ENCODE measurements at places on chromosomes 4 and X.

DNA sequence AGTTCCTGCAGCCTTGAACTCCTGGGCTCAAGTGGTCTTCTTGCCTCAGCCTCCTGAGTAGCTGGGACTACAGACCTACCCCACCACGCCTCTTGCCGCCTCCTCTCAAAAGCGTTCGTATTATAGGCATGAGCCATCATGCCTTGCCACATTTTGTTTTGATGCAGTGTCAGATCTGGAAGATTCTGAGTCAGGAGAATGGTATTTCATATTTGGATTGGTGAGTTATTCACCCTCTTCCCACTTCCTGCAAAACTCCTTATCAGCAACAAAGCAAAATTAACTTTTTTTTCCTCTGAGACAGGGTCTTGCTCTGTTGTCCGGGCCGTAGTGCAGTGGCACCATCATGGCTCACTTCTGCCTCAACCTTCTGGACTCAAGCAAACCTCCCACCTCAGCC lies 29.6 kb downstream of the REST start:
- DNase-seq, result no peak

- no peak for DNase-seq
These were observed 237 bp downstream of the ANKRD17 start for GRCh38 chr4:73258436-73258685.

DNA sequence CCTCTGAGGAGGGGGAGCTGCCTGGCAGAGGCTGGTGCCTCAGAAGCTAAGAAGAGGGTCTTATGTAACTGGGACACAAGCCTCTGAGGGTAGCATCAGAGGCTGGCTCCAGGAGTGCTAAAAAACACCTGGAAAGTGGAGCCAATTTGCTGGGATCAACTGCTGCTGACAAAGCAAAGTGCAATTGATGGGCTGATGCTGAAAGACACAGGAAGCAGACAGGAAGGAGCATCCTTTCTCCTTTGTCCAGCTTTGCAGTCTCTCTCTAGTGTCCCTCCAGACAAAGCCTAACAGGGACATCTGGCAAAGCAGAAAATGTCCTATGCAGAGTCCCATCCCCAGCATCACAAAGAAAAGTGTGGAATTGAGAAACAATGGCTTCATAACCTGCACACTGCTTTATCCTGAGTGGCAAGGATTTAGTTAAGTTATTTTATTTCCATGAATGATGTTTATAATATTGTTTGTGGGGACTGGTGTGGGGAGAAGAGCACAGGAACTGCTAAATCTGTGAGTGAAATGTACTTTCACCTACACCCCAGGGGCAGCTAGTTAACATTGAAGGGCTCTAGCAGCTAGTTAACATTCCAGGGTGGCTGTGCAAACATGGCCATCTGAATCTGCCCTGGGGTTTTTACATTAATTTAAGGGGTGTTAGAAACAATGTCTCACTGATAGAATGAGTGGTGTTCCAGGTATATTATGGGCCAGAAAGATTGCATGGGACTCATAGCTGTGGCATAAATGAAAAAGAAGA lies 25.6 kb upstream of the MBTPS2 start:
- DNase-seq, result no peak

GRCh38 chrX:49153467-49153866 lies 9.1 kb upstream of the MAGIX start:
- no peak for DNase-seq

DNA sequence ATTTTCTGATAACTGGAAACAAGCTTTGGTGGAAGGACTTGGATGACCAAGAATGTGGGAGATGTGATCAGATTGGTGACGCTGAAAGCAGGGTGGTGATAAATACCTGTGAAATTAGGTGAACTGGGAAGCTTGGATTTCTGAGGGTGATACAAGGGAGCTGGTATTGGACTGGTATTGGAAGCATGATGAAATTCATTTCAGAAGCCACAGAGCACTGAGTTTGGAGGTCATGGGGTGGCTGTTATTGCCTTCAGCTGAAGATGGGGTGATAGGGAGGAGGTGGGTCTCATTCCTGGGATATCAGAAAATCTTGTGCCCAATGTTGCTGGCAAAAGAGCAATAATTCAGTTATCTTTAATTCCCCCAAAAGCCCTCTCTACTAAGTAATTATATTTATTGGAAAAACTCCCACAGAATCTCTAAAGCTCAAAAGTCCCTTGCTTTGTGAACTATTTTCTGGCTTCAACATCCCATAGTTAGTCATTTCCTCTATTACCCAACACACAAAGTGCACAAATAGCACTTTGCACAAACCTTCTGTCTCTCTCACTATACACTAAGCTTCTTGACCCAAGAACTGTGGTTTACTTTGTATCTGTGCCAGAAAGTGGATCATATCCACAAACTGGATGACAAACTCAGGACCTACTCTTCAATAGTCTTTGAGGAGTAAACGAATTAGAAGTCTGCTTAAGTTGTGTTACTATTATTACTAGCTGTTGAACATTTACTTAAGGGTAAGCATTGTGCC lies 23.1 kb upstream of the CAMK2D start:
- no peak for DNase-seq

- no peak for DNase-seq
These were observed 3.5 kb downstream of the ENAM start for GRCh38 chr4:70632028-70632427.

GRCh38 chr4:135050086-135050717 lies 848.6 kb upstream of the PABPC4L start:
- DNase-seq, result no peak

DNA sequence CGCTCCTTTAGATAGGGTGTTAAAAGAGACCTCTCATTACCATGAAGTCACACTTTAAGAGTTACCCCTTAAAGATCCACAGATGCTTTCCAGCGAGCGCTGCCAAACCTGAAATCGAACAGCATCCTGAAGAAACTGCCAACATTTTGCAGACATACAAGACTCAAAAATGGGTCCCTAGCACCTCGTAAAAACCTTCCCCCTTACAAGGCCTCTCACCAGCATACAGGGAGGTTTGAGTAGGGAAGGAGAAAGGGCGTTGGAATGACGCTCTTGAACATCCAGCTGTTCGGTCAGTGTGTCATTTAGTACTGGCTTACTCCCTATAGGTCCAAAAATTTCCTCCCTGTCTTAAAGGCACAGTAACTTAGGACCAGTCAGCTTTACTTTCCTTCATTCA lies 45.3 kb upstream of the PGRMC1 start:
- DNase-seq, result no peak

- DNase-seq, result no peak
These were observed 95.9 kb upstream of the DUSP21 start for GRCh38 chrX:44747969-44748368.

DNA sequence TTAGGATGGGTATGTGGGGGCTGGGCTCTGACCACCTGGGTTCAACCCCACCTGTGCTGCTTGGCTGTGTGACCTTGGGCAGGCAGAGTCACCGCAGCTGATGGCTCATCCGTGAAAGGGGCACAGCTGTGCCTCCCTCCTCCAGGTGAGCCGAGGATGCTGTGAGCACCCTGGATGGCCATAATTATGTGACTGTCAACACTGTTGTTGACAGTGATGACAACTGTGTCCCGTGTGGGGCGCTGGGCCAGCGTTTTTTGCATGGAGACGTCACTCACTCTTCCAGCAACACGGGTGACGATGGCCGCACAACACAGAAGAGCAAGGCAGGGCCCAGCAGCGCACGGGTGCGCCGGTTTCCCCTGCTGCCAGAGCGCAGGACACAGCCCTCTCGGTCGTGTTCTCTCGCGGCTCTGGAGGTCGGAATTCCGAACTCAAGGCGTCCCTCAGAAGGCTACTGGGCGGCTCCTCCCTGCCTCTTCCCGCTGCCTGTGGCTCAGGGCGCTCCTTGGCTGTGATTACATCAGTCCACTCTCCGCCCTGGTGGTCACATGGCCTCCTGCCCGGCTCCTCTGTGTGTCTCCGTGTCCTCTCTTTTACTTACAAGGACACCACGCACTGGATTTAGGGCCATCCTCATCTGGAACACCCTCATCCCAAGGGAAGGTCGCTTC lies 1.3 kb downstream of the SH3TC1 start:
- no peak for DNase-seq

DNA sequence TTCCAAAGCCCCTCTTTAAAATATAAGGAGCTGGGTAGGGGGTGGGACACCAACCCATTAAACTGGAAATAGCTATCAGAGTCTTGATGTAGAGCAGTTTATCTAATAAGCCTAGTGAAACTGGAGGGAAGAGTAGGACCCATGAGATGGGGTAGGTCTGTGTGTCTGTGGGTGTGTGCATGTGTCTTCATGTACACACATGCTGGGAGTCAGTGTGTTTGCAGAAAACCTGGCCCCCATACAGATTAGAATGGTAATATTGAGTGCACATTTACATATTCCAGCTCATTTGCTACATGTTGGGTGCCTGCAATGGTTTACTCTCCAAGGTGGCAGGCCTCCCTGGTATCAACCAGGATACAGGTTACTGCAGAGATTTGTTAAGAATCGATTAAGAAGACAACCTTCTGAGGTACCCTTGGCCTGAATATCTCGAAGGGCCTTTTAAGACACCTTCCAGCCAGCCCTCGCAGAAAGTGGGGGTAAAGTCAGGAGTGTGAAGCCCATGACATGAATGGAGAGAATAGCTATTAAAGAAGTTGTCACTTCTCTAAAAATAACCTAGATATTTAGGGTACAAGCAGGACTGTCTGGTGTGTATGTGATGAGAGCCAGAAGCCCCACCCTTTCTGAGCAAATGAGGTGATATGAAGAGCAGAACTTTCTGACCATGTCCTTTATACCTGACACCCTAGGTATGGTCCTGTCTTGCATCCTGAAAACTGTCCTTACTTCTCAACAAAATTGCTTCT lies 75.7 kb upstream of the TEX13D start:
- no peak for DNase-seq

DNA sequence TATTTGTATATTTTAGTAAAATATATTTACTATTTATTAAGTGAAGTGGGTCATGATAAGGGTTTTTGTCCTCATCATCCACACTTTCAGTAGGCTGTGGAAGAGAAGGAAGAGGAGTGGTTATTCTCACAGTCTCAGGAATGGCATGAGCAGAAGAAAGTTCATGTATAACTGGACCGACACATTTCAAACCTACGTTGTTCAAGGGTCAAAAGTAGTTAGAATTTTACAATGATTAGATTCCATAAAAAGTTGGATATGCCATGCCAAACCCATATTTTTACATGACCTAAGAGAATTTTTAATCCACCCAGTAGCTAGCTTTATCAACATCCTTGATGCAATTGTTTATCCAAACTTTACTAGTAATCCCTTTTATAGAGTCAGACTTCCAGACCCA lies 15.6 kb upstream of the MAGEA8 start:
- DNase-seq, result no peak

GRCh38 chr4:114659386-114660008 lies 60.9 kb downstream of the UGT8 start:
- no peak for DNase-seq

- DNase-seq, result no peak
These were observed 33.5 kb downstream of the PWWP3B start for GRCh38 chrX:106201502-106202178.

GRCh38 chrX:64447207-64447606 lies 52.0 kb upstream of the MTMR8 start:
- no peak for DNase-seq

DNA sequence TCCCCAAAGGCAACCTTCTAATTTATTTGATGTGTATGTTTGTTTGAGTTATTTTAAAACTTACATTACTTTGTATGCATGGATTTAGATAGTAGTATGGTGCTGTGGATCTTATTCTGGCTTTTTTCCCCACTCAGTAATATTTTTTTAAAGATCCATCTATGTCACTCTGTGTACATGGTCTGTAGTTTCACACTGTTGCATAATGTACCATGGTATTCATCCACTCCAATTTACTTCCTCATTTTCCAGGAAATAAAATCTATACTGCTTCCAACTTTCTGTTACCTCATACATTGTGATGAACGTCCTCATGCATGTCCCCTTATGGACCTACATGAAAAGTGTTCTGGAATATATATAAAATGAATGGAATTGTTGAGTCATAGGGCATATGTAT lies 17.6 kb downstream of the ARMCX2 start:
- DNase-seq, result no peak

- DNase-seq, result no peak
These were observed 47.5 kb downstream of the SPATA18 start for GRCh38 chr4:52098618-52099017.

DNA sequence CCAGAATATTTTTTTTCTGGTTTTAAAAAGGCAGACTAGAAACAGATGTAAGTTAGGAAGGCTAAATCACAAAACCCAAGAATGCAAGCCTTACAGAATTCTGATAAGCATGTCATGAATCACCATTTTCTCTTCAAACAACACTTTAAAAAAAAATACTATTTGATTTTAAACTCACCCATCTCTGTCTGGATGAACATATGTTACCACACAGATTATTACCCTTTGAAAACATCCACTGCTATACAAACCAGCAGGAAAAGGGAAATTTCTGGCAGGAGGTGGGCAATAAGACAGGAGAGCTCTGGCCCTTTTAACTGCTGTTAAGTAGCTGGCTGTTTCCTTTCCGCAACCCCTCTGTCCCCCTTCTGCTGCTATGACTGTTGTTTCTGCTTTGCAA lies 317.7 kb upstream of the NOCT start:
- DNase-seq, result no peak

DNA sequence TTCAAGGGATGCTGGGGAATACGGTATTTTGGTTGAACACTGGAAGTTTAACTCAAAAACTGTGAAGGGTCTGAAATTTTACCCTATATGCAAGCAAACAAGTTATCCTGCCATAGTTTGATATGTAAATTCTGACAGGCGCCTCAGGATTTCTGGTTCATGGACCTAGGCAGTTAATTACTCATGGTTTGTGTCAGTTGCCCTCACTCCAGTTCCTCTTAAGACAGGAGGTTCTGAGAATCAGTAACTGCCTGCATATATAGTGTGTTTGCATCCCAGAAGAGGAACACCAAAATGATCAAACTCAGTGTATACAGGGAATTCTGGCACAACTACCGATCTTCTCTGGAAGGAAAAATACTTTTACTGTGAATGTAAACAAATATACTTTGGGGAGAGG lies 360.4 kb upstream of the NWD2 start:
- DNase-seq, result no peak

DNA sequence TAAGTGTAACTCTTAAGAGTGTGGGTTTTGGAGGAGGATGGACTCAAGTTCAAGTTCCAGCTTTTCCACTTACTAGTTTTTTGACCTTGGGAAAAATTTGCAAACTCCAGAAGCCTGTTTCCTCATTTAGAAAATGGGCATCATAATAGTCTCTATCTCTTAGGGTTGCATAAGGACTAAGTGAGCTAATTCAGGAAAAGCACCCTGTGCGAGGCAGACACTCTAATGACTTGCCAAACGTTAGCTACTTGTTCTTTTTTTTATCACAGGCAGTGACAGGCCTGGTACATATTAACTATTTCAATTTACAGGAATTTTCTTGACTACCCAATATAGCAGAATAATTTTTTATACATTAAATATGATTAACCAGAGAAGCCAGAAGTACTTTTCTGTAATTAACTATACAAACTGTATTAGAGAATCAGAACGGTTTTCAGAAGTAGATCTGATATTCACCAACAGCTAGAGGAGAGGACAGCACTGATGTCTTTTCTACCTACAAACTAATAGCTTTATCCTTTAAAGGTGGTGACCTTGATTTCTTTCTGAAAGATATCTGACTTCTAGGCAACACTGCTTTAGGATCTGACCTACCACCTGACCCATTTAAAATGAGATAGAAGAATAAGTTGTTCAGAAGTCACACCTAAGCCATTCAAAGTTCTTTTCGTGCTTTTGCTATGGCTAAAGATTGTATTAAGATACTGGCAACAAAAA lies 139.6 kb upstream of the HAND2 start:
- no peak for DNase-seq
